ENCODE measurements at places on chromosomes 16 and 17. TPM values are rescaled to one million over a fixed set of nuclear protein-coding genes. Genes with fewer than 3 reads are reported as not detected.

Gene OR3A1
- total RNA-seq: not detected

Gene KRTAP2-1
- not detected for total RNA-seq

Gene TOX3
- 21.2 TPM for total RNA-seq

Gene ZG16
- not detected for total RNA-seq

Gene SLC13A5
- total RNA-seq: 1.8 TPM

DNA sequence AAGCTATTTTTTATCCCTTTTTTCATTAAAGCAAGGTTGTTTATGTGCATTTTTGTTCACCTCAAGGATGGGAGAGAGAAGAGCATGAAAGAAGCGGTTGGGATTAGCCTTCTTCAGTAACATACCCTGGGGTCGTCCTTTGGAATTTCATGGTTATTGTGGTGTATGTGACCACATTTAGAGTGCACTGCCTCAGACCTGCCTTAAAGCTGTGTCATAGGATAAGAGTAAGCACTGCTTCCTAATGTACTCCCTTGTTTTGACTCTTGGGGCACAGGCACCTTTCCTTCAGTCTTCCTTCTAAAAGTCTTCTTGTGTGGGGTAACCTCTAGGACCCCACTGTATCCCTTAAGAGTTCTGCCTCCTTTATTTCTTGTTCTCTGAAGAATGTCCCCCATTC is 28.9 kb downstream of the TNRC6A start:
- DNase-seq: no peak

GRCh38 chr17:4735876-4736651 is 3.6 kb upstream of the ZMYND15 start:
- DNase-seq: no peak

DNA sequence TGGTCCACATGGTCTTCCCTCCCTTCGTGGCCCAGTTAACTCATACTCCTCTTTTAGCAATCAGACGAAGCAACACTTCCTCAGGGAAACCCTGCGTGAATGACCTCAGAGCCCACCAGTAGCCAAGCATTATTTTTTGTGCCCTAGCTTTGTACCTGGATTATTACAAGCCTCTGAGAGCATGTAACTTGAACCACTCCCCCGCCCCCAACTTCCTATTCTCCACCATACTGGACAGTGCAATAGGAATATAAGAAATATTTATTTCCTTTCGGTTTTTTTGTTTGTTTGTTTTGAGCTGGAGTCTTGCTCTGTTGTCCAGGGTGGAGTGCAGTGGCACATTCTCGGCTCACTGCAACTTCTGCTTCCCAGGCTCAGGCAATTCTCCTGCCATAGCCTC is 2.9 kb downstream of the CPPED1 start:
- no peak for DNase-seq

GRCh38 chr16:67528222-67528869 is at the start of gene RIPOR1:
TSS of gene RIPOR1 (plus strand) at chr16:67528829. CDS start at chr16:67538447, 9,618 bp downstream.
- no peak for DNase-seq

GRCh38 chr17:76929601-76930000 is 61.4 kb downstream of the MGAT5B start:
- DNase-seq: no peak

Data from H1 (cell line).